Fibroblast of pulmonary artery (primary cell): ENCODE measurements at places on chromosomes 5 and 9.

DNA sequence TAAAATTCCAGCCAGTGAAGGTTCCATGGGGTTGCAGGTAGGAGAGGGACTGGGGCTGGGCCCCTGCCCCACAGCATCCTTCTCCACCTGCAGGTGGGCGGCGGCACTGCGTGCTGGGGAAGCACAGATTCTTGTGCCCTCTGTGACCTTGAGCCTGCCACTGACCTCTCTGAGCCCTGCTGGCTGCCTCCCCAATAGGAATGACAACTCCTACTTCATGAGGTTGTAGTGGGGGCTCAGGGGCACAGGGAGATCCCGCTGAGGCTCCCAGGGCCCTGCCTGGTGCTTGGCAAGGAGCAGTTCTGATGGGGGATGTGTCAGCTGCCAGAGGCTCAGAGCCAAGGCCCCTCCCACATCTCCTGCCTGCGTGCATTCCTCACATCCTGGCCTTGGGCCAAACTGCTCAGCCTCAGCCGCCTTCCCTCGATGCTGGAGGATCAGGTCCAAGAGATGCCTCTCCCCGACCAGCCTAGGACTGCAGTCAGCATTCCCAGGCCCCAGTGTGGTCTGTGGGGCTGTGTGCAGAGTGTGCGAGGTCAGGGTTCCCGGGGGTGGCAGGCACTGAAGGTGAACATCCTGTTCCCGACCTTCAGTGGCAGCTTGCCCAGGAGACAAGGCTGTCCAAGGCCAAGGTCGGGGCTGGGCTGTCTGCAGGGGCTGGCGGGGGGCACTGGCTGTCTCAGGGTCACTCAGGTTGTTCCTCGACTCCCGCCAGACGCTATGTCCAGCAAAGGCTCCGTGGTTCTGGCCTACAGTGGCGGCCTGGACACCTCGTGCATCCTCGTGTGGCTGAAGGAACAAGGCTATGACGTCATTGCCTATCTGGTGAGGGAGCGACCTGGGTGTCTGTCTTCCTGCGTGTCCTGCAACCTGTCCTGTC is 7.0 kb downstream of the ASS1 start:
- peak; percentile 98 for DNase-seq

GRCh38 chr5:42784132-42784531 is 27.5 kb downstream of the CCDC152 start:
- no peak for DNase-seq

DNA sequence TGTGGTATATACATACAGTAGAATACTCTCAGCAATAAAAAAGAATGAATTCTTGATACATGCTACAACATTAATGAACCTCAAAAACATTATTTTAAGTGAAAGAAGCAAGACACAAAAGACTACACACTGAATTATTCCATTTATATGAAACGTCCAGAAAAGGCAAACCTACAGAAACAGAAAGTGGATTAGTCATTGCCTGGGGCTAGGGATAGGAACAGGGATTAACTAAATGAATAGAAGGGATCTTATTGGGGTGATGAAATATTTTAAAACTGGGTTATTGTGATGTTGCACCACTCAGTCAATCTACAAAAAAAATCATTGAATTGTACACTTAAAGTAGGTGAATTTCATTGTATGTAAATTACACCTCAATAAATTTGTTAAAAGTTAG is 326.7 kb downstream of the PIK3R1 start:
- no peak for DNase-seq

- DNase-seq: no peak
These were observed 68.9 kb downstream of the WDR41 start for GRCh38 chr5:77423022-77423750.

GRCh38 chr9:23850242-23850689 is 24.2 kb upstream of the ELAVL2 start:
- DNase-seq: no peak

DNA sequence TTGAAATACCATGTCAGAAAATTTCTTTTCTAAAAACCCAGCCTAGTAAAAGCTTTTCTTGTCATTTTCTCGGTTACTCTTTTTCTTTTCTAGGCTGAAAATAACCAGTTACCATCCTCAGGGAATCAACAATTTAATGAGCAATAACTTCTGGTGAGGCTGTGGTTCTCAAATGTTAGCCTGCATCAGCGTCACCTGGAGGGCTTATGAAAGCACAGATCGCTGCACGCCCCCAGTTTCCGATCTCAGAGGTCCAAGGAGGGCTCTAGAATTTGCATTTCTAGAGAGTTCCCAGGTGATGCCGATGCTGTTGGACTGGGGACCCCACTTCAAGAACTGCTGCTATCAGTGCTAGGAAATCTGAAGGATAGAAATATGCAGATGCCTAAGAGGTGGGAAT is 28.9 kb upstream of the TLE1 start:
- no peak for DNase-seq
